Immature natural killer cell (primary cell): ENCODE measurements at places on chromosomes 7 and 10. TPM values are rescaled to one million over a fixed set of nuclear protein-coding genes. Genes with fewer than 3 reads are reported as not detected.

GRCh38 chr10:96699613-96700012 is 20.7 kb downstream of the PIK3AP1 start:
- peaks cover 29% of the 10 kb centered on the region for H3K36me3 ChIP-seq
- peak overlapping the region; percentile 45 for H3K4me3 ChIP-seq

The GFRA1 gene
- not detected for polyA plus RNA-seq

GRCh38 chr10:75352650-75353049 is 48.9 kb downstream of the ZNF503 start:
- no peaks in the 10 kb centered on the region for H3K4me1 ChIP-seq
- no peak overlapping the region for H3K4me3 ChIP-seq
- peaks cover 13% of the 10 kb centered on the region for H3K27me3 ChIP-seq
- H3K36me3 ChIP-seq, result no peaks in the 10 kb centered on the region
- H3K27ac ChIP-seq, result no peak overlapping the region
- DNase-seq, result no peak

The PAPOLB gene
- polyA plus RNA-seq, result not detected

DNA sequence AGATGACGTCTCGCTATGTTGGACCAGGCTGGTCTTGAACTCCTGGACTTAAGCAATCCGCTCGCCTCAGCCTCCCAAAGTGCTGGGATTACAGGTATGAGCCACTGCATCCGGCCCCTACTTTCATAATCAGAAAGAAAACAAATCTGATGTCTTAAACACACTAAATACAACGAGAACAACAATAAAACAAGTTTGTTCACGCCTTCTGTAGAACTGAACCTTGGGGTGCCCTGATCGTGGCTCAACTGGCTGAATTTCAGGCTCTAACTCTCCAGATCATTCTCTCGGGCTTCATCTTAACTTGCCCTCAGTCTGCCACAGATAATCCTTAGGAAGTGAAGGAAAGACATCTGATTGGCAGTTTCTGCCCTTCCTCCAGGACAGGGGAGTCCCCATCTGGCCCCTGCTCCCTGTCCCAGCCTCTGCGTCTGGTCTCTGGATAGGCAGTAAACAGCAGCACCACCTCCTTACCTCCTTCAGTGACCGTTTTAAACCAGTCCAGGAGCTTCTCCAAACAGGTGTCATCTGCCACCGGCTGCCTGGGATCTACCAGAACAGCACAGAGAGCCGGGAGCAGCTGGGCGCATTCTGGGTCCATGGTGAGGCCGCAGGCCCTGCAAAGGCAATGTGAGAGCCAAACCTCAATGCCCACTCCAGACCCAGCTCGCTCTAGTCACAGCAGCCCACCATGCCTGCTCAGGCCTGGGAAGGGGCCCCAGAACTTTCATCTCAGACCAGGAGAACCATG is 1.3 kb downstream of the BRAT1 start:
- peaks cover 5% of the 10 kb centered on the region for H3K27me3 ChIP-seq
- H3K4me1 ChIP-seq, result peaks cover 41% of the 10 kb centered on the region
- H3K4me3 ChIP-seq, result peak overlapping the region; percentile 88
- peaks cover 14% of the 10 kb centered on the region for H3K36me3 ChIP-seq
- no peak for DNase-seq

- H3K36me3 ChIP-seq, result peaks cover 18% of the 10 kb centered on the region
- H3K27ac ChIP-seq, result peak overlapping the region; percentile 95
- peak overlapping the region; percentile 59 for H3K4me3 ChIP-seq
- peaks cover 73% of the 10 kb centered on the region for H3K4me1 ChIP-seq
- H3K27me3 ChIP-seq, result no peaks in the 10 kb centered on the region
Observed at GRCh38 chr7:150735596-150736358, 1.4 kb upstream of the GIMAP5 start.

The GBF1 gene
- 23.2 TPM for polyA plus RNA-seq

DNA sequence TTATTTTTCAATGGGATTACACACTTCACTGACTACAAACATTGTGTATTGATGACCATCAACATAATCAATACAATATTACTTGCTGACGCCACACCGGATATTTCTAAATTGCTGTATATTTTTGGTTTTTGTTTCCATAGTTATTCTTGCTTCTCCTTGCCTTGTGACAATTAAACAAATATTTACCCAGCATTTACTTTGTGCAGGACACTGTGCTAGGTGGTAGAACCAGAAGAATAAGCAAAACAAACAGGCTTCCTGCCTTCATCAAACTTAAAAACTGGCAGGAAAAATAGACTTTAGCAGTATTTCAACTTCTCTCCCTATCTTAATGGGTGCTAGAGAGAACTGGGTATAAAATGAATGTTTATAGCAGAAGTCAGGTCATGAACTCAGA is 50.6 kb downstream of the ZNF277 start:
- H3K27ac ChIP-seq, result no peak overlapping the region
- no peak overlapping the region for H3K4me3 ChIP-seq
- no peaks in the 10 kb centered on the region for H3K36me3 ChIP-seq
- DNase-seq, result no peak
- peaks cover 27% of the 10 kb centered on the region for H3K4me1 ChIP-seq

GRCh38 chr7:44757311-44757710 is 8.7 kb downstream of the ZMIZ2 start:
- peaks cover 4% of the 10 kb centered on the region for H3K36me3 ChIP-seq
- H3K27ac ChIP-seq, result no peak overlapping the region
- no peak for DNase-seq
- no peaks in the 10 kb centered on the region for H3K27me3 ChIP-seq
- peaks cover 13% of the 10 kb centered on the region for H3K4me1 ChIP-seq

GRCh38 chr10:11359869-11360268 is 251.6 kb downstream of the USP6NL start:
- H3K4me3 ChIP-seq, result no peak overlapping the region
- no peaks in the 10 kb centered on the region for H3K27me3 ChIP-seq
- DNase-seq, result no peak
- no peaks in the 10 kb centered on the region for H3K36me3 ChIP-seq
- no peaks in the 10 kb centered on the region for H3K4me1 ChIP-seq

GRCh38 chr10:23150091-23150490 is 42.0 kb upstream of the PTF1A start:
- H3K4me1 ChIP-seq, result no peaks in the 10 kb centered on the region
- no peak for DNase-seq
- H3K36me3 ChIP-seq, result no peaks in the 10 kb centered on the region
- no peak overlapping the region for H3K27ac ChIP-seq

DNA sequence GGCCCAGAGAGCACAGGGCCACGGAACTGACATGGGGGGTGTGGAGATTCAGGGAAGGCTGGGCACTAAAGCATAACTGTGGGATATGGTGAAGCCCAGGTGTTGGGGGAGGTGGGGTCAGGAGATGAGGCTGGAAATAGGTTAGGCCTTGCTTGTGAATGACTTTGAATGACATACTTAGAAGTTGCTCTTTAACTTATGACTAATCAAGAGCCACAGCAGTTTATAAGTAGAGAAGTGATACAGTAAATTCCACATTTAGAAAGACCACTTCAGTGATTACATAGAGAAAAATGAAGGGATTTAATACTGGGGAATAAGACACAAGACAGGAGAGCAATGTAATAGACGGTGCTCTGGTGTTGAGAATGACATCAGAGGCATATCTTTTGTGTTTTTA is 120.8 kb upstream of the SEC61G start:
- H3K36me3 ChIP-seq, result no peaks in the 10 kb centered on the region
- H3K4me1 ChIP-seq, result no peaks in the 10 kb centered on the region
- H3K4me3 ChIP-seq, result no peak overlapping the region

DNA sequence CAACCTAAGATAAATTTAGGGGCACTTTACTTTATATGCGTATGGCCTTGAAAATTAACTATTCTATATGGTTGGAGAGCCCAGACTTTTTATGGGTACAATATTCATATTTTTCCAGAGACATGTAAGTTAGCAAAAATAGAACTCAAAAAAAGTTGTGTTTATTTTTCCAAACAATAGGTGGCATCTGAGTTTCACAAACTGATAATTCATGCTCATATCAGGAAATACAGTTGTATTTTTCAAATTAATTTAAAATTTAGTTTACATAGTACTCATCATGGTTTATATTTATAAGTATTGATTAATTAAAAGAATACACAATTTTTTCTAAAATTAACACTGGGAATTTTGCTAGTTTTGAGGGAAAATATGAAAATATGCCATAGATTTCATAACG is 34.6 kb downstream of the ANKRD7 start:
- no peaks in the 10 kb centered on the region for H3K36me3 ChIP-seq
- peaks cover 2% of the 10 kb centered on the region for H3K27me3 ChIP-seq
- no peak for DNase-seq
- no peak overlapping the region for H3K27ac ChIP-seq

GRCh38 chr10:74650613-74651012 is 175.8 kb upstream of the KAT6B start:
- DNase-seq, result no peak
- H3K27me3 ChIP-seq, result no peaks in the 10 kb centered on the region
- H3K4me1 ChIP-seq, result no peaks in the 10 kb centered on the region
- no peak overlapping the region for H3K27ac ChIP-seq

DNA sequence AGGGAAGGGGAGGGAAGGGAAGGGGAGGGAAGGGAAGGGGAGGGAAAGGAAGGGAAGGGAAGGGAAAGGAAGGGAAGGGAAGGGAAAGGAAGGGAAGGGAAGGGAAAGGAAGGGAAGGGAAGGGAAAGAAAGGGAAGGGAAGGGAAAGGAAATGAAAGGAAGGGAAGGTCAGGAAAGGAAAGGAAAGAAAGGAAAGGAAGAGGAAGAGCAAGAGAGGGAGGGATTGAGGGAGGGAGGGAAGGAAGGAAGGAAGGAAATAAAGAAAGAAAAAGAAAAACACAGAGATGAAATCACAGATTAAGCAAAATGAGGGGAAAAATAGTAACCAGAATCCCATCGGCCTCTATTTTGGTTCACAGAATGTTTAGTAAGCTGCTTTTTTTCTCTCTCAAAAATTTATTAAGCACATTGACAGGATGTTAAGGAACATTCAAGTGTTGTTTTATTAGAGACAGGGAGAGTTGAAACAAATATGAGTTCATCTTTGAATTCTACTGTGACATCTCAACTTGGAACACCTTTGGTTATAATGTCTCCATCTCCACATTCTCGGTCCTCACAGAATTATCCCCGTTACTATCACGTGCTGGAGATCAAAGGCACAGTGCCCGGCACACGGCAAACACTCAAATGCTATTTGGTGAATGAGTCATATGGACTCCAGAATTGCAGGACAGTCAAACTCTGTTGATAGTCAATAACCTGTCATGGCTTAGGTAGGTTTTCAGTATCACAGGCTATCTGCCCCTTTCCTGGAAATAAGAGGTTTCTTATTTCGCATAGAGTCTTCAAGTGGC is 52.4 kb downstream of the ABCB1 start:
- H3K27me3 ChIP-seq, result no peaks in the 10 kb centered on the region
- peaks cover 47% of the 10 kb centered on the region for H3K36me3 ChIP-seq
- H3K4me3 ChIP-seq, result no peak overlapping the region
- no peak overlapping the region for H3K27ac ChIP-seq
- no peaks in the 10 kb centered on the region for H3K4me1 ChIP-seq

The FAM180A gene
- not detected for polyA plus RNA-seq

GRCh38 chr10:93006435-93007039 is 54.1 kb upstream of the CYP26C1 start:
- no peaks in the 10 kb centered on the region for H3K4me1 ChIP-seq
- H3K27ac ChIP-seq, result no peak overlapping the region
- no peak overlapping the region for H3K4me3 ChIP-seq
- peaks cover 2% of the 10 kb centered on the region for H3K27me3 ChIP-seq

The PRKAR2B gene
- 1.7 TPM for polyA plus RNA-seq

DNA sequence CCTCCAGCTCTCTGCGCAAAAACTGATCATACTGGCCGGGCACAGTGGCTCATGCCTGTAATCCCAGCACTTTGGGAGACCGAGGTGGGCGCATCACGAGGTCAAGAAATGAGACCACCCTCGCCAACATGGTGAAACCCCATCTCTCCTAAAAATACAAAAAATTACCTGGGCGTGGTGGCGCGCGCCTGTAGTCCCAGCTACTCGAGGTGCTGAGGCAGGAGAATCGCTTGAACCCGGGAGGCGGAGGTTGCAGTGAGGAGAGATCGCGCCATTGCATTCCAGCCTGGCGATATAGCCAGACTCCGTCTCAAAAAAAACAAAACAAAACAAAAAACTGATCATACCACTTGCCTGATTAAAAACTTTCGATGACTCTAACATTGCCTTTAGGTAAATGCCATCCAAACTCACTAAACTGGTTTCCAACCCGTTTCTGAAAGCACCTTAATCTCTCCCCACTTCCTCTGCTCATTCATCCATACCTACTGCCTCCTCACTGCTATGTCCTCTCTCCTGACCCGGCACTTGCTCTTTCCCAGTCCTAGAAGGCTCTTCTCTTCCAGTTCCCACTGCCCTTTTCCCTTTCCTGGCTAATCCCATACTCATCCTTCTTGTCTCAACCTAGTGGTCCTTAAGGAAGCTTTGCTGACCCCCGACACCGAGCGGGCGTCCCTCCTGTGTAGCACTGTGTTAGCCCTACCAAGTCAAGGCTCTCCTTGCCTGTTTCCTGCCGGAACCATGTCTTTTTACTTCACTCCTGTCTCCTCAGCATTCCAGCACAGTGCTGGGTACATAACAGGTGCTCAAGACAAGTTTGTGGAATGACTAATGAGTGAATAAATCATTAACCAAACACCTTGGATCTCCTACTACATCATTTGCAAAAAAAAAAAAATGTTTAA is 686 bp upstream of the MIOS start:
- DNase-seq, result no peak
- peaks cover 39% of the 10 kb centered on the region for H3K4me1 ChIP-seq
- no peak overlapping the region for H3K4me3 ChIP-seq
- H3K27me3 ChIP-seq, result no peaks in the 10 kb centered on the region
- peaks cover 4% of the 10 kb centered on the region for H3K36me3 ChIP-seq

GRCh38 chr10:66098595-66099480 is 827.0 kb upstream of the LRRTM3 start:
- H3K4me1 ChIP-seq, result no peaks in the 10 kb centered on the region
- no peak overlapping the region for H3K27ac ChIP-seq
- H3K4me3 ChIP-seq, result no peak overlapping the region
- DNase-seq, result no peak

GRCh38 chr7:30988351-30989005 is 24.7 kb downstream of the GHRHR start:
- no peak overlapping the region for H3K4me3 ChIP-seq
- no peaks in the 10 kb centered on the region for H3K36me3 ChIP-seq
- no peak for DNase-seq
- H3K27ac ChIP-seq, result no peak overlapping the region
- peaks cover 3% of the 10 kb centered on the region for H3K4me1 ChIP-seq
- peaks cover 8% of the 10 kb centered on the region for H3K27me3 ChIP-seq

- DNase-seq, result no peak
- no peak overlapping the region for H3K27ac ChIP-seq
- no peaks in the 10 kb centered on the region for H3K4me1 ChIP-seq
- H3K27me3 ChIP-seq, result no peaks in the 10 kb centered on the region
- no peak overlapping the region for H3K4me3 ChIP-seq
- no peaks in the 10 kb centered on the region for H3K36me3 ChIP-seq
Observed at GRCh38 chr7:34596887-34597286, 61.1 kb upstream of the NPSR1 start.

The CPED1 gene
- polyA plus RNA-seq, result 1.3 TPM

The ESYT2 gene
- 70.1 TPM for polyA plus RNA-seq

DNA sequence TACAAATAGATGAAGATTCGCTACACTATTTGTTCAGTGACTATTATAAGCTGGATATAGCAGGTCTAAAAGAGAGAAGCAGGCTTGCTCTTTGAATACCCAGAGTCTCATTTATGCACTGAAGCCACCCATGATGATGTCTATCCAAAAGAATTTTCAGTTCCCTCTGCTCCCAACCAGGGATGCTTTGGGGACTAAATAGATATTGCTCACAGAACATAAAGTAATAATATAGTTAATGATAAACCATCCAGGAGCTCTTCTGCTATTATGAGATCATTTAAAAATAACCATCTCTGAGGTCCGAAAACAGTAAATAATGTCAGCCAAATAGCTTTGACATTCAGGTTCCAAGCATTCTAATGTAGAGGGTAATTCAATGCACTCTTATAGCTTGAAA is 875.4 kb downstream of the SORCS3 start:
- H3K36me3 ChIP-seq, result no peaks in the 10 kb centered on the region
- no peak overlapping the region for H3K27ac ChIP-seq
- H3K27me3 ChIP-seq, result no peaks in the 10 kb centered on the region
- H3K4me1 ChIP-seq, result no peaks in the 10 kb centered on the region
